ENCODE measurements at places on chromosomes 5 and 9.

DNA sequence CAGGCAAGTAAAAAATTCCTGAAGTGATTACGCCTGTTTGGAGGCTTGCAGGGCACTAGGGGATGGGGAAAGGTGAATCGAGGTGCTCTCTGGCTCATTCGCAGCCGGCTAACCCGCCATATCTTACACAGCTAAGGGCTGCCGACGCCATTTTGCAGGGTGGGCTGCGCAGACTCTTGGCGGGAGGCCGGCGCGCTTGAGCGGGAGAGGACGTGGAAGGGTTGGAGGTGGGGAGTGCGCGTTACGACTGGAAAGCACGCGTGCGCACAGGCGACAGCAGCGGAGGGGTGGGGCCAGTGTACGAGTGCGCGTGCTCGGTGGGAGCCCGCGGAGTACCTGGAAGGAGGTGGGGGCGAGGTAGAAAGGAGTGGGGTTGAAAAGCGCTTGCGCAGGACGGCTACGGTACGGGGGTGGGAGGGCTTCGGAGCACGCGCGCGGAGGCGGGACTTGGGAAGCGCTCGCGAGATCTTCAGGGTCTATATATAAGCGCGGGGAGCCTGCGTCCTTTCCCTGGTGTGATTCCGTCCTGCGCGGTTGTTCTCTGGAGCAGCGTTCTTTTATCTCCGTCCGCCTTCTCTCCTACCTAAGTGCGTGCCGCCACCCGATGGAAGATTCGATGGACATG is at the start of gene NPM1:
NPM1 (plus strand) TSS at position 505 of the 625 bp plus-strand sequence; CDS start at position 605, 100 bp downstream.
- peak; percentile 97 for DNase-seq

DNA sequence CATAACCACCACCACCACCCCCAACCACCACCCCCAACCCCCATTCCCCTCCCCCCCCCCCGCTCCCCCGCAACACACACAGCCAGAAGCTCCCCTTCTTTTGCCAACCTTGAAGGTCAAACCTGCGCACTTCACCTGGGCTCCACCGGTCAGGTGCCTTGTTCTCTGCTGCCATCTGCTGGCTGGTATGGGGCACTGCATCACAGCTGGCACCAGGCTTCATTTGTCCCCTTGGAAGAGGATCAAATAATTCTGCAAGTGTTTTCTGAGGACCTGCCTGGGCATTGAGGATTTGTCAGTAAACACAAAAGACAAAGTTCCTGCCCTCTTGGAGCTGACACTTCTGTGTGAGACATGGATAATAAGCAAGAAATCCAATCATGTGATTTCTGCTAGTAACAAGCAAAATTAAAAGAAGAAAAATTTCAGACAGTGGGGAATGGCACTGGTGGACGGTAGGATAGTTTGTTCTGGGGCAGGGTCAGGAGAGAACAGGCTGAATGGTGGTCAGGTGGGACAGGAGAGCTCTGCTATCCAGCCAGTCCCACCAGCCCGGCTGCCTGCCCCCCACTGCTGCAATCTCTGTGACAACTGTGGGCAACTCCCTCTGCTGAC is 55.6 kb upstream of the LMX1B start:
- DNase-seq, result peak; percentile 28

GRCh38 chr5:79510638-79511037 is 3.3 kb downstream of the HOMER1 start:
- DNase-seq, result no peak

DNA sequence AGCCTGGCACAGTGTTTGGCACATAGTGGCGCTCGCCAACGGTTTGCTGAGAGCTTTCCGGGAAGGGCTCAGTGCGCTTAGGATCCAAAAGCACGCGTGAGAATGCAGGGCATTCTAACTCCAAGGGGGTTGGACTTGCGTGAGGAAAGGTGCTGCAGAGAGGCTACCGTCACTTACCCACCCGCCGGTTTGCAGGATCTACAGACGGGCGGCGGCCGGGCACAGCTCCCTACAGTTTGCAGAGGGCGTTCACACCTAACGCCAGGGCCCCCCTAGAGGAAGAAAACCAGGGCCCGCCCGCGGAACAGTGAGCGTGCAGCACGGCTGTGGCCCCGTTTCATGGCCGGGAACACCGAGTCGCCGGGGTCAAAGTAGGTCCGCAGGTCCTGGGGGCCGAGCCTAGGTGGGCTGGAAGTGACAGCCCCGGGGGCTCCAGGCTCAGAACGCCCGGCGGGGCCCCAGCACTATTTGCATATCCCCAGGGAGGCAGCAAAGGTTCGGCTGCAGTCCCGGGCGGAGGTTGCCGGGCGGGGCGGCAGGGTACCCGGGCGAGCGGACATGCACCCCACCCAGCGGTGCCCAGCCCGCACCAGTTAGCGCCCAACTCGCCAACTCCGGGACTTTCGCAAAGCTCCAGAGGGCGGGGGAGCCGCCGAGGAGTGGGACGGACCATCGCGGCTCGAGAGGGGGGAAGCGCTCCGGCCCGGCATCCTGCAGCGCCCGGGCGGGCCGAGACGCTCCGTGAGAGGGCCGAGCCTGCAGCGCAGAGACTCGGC is 526 bp upstream of the GALNT10 start:
- DNase-seq, result peak; percentile 63

DNA sequence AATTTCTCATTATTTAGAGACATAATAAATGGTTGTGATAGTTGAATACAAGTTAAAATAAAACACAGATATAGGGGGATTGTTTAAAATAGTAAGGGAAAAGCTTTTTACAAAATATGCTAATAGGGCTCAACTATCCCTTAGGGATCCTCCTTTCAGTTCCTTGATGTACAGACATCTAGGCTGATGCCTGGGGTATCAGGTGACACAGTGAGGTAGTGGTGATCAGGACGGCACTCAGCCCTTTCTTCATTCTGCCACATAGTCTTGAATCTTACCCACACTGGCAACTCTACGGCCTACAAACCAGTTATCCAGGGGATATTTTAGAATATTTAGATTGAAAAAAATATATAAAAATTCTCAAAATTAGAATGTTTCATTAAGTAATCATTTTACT is 12.5 kb upstream of the SLC35D2 start:
- no peak for DNase-seq

DNA sequence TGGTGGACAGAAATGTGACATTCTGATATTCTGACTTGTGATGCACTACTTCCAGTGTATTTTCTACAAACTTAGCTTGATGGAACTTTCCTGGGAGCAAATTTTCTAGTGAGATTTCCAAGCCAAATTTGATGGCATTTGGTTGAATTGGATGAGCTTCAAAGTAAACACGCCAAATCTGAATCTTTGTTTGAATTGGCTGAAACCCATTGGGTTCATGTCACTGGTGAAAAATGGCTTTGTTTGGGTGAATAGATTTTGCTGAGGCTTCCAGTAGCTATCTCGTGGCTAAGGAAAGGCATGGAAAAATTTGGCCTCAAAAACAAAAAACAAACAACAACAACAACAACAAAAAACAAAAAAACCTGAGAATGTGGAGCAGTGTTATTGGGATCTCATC is 271.1 kb upstream of the RPS23 start:
- no peak for DNase-seq

DNA sequence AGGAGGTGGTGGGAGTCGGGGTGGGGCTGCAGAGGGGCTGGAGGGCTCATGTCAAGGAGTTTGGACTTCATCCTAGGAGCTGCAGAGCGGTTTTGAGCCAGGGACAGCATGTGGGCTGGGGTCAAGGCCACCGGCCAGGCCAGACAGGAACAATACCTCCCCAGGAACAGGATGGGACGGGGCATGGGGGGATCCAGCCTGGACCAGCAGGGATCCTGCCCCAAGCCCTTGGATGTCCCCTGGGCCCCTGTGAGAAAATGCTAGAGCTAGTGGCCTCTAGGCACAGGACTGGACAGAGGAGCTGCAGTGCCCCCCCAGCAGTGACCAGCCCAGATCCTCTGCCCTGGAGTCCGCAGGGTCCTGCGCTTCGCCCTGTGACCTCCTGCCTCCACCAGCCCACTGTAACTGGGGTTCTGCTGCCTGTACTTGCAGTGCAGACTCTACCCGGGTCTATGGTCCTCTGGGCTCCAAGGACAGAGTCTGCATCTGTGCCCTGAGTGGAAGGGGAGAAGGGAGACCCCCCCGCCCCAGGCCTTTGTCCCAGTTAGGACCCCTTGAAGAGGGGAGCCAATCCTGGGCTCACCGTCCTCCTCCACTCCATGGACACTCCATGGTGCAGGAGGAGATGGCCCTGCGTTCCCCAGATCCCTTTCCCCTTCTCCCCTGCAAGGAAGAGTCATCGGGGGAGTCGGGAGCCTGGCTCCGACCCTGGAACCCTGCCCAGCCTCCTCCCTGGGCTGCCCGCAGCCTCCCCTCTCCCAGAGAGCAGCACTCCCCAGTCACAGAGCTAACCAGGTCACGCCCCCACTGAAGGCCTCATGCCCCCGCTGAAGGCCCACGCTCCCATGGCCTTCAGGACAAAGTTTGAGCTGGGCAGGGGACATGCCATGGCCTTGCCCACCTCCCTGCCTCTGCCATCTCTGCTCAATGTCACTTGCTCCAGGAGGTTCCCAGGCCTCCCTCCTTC is 3.0 kb upstream of the MXD3 start:
- DNase-seq, result no peak

GRCh38 chr9:16385590-16385989 is 484.9 kb downstream of the BNC2 start:
- no peak for DNase-seq

DNA sequence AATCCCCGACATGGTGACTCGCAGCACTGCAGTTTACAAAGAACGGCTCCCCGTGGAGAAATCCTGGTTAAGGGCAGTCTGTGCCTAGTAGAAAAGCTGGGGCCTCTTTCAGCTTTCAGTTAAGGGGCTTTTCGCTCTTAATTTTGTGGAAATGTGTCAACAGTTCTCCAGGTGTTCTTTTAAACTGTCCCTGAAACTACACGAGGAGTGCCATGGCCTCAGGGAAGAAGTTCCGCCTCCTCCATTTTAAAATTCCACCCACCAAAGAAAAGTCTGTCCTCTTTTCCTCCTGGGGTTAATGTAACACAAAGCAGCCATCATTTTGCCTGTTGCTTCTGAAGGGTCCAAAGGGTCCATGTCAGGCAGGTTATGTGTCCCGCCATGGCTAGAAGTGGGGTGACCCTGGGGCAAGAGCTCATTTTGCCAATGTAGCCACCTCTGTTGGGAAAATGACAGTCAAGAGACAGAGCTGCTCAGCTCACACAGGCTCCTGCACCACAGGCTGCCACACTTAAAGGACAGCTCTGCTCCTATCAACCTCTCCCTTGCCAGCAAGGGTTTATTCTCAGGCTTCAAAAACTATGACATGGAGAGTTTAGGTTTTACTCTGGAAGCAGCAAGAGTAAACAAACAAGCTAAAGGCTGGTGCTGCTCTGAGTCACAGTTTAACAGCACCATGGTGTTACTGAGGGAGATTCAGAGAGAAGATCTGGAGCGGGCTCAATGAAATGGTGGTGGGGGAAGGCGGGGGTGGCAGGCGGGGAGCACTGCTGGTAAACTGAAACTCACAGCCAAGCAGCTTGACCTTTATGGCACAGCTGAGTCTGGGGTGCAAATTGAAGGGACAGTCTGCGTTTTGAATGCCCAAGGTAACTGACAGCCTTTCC is 3.2 kb downstream of the WHRN start:
- DNase-seq, result no peak

DNA sequence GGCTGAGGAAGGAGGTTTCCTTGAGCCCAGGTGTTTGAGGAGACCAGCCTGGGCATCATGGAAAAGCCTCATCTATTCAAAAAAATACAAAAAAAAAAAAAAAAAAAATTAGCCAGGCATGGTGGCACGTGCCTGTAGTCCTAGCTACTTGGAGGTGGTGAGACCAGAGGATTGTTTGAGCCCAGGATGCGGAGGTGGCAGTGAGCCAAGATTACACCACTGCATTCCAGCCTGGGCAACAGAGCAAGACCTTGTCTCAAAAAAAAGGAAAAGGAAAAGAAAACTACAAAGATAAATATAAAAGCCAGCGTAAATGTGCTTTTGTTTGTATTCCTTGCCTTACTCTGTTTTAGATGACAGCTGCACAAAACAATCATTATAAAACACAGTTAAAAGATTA is 2249.2 kb upstream of the C9orf72 start:
- DNase-seq, result no peak

- no peak for DNase-seq
These were observed 2.3 kb downstream of the IL4 start for GRCh38 chr5:132675936-132676689.

GRCh38 chr5:125370461-125371205 is 624.2 kb upstream of the ZNF608 start:
- no peak for DNase-seq

DNA sequence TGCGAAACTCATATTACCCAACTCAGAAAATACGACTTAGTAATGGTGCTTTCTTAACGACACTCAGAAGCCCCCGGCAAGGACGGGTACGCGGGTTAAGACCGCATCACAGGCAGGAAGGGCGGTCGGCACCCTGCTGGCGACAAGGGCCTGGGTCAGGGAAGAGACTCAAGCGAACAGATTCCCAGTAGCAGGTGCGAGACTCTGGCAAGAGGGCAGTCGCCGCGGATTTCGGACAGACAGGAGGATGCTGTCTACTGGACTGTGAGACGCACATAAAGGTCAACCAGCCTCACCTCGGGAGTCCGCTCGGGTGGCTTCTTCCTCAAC is 398 bp downstream of the RAPGEF6 start:
- peak; percentile 51 for DNase-seq

GRCh38 chr9:6833518-6834192 is 75.9 kb downstream of the KDM4C start:
- no peak for DNase-seq

GRCh38 chr5:2841208-2841607 is 89.7 kb upstream of the IRX2 start:
- no peak for DNase-seq

GRCh38 chr5:175548626-175549311 is 70.4 kb downstream of the SFXN1 start:
- DNase-seq, result no peak

Measured in stimulated activated CD8-positive, alpha-beta memory T cell treated with anti-CD3 and anti-CD28 coated beads, Interleukin-15, amount 100 ng/mL, for 48 hours (primary cell).